ENCODE measurements at places on chromosomes 11 and 22.
A peak's percentile ranks its signal among the peaks of the same experiment; 100 is the strongest.

- DNase-seq: peak; percentile 59
Measured at GRCh38 chr11:79054636-79055035, 386.2 kb downstream of the TENM4 start.

- no peak for DNase-seq
Measured at GRCh38 chr11:45741032-45741431, 63.9 kb upstream of the SLC35C1 start.

DNA sequence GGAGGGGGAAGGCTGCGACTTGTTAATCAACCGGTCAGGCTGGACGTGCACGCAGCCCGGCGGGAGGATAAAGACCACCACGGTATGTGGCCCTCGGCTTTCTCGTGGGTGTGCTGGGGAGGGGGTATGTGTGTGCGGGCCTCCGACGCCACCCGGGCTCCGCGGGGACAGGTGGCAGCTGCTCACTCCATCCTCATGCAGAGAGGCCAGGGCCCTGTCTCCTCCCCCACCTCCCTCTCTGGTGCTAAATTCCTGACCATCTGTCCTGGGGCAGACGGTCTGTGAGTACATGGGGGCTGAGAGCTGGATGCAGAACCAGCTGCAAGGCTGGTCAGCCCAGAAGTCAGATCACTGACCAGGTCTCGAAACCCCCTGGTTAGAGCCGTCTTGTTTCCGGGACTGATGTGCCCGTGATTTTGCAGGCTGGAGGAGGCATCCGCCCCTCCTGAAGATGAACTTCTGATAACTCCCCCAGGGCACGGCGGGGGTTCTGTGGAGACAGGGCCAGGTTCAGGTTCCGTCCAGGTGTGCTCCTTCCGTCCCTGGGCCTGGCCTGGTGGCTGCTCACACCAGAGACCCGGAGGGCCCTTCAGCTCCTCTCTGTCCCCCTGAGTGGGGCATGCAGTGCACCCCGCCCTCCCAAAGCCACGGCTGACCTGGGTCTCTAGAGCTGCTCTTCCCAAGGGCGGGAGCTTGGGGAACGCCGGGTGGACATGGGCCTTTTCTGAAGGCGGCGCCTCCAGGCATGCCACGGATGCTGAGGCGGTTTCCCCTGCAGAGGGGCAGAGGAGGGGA, 1119.7 kb downstream of the BRD1 start:
- DNase-seq: no peak

DNA sequence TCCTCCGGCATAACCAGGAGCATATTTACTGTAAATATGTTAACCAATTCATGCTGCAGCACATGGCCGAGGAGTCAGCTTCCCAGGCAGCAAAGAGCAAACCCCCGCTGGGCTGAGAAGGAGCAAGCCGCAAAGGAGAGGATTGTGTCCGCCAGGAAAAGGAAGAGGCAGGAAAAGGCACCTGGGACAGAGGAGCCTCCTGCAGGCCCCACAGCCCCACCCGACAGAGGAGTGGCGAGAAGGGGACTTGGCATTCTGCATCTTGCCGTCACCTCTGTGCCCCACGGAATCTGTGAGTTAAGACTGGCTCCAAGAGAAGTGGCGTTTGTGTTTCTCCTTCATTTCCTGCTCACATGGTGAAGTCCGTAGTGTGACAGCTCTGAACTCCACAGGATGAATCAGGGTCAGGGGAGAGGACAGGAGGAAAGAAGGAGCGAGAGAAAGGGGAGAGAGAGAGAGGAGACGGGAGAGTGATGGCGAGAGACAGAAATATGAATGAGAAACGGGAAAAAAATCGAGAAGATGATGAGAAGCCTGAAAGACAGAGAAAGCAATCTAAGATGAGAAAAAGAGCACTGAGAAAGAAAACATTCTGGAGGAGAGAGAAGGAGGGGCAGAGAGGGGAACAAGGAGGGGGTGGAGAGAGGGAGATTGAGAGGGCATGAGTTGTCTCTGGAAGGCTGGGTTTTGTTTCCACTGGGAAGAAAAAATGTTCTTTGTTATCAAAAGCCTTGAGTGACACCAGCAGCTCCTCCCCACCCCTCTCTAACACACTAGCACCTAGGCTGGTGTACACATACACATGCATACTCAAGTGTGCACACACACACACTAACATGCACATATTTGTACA, 489.6 kb downstream of the MN1 start:
- no peak for DNase-seq

DNA sequence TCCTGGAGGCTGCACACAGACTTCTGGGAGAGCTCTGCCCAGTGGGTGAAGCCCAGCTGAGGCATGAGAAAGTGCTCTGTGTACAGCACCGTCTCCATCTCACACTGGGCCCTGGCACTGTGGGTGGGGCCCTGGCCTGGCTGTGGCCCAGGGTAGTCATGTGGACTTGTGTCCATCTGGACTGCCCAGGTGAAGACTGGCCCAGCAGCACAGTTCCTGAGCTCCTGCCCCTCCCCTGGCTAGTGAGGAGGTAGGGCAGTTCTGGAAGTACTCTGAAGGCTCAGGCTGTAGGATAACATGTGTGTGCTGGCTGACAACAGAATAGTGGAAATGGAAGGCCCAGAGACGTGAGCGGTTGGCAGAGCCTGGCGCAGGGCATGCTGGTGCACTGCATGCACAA, 35.4 kb downstream of the RSPH14 start:
- no peak for DNase-seq

DNA sequence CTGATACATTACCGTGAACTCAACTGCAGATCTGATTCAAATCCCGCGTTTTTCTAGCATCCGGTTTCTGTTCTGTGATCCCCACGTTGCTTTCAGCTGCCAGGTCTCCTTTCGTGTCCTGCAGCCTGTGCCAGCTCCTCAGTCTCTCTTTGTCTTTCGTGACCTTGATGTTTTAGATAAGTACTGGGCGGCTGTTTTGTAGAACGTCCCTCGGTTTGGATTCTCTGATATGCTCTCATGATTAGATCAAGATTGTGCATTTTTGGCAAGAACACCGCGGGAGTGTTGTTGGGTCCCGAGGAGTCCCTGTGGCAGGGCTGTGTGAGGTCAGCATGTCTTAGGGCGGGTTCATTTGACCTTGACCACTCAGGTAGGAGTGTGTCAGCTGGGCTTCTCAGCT, 38.6 kb downstream of the KCNQ1 start:
- no peak for DNase-seq

- DNase-seq: no peak
Measured at GRCh38 chr11:34157163-34157562, 51.7 kb downstream of the NAT10 start.

DNA sequence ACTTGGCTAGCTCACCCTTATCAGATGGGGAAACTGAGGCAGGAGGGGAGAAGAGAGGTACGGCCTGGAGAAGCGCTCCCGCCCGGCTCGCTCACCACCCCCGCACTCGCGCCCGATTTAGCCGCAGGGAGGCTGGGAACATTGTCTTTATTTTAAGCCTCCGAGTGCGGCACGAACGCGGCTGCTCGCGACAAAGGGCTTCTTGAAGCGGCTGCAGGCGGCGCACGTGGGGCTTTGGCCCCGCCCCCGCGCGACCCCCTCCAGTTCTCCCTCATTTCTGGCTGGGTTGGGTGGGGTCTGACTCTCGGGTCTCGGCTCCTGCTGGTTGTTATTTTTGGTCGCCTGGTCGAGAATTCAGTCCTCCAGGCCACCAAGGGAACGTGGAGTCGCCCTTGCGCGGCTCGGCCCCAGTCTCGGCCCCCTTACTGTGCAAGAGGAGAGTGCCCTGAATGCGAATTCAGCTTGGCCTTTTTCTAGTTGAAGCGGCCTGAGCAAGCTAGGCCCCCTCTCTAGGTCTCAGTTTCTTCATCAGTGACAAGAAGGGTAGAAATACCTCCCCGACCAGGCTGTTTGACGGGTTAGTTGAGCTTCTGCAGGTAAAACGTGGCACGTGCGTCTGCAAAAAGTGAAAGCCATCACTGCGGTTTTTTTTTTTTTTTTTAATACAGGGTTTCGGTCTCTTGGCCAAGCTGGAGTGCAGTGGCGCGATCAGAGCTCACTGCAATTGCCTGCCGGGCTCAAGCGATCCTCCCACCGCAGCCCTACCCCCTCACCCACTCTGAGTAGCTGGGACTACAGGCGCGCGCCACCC, 2.6 kb upstream of the CHRM1 start:
- DNase-seq: peak; percentile 27

- DNase-seq: no peak
Measured at GRCh38 chr11:88179141-88179540, 3.9 kb upstream of the RAB38 start.

DNA sequence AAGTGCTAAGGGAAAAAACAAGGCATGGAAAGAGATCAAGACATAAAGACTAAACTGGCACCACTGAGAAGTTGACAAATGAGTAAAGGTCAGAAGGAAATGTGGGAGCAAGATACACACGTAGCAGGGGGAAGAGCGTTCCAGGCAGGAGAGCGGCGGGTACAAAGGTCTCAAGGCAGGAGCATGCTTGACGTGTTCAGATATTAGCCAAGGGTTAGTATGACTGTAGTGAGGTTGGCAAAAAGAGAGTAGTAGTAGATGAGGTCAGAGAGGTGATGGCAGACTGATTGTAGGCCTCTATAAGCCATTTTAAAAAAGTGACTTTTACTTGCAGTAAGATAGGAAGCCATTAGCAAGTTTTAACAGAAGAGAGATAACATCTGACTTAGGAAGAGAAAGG, 9.9 kb downstream of the SYT9 start:
- DNase-seq: no peak

- no peak for DNase-seq
Measured at GRCh38 chr11:118872403-118872821, 11.3 kb upstream of the CXCR5 start.

DNA sequence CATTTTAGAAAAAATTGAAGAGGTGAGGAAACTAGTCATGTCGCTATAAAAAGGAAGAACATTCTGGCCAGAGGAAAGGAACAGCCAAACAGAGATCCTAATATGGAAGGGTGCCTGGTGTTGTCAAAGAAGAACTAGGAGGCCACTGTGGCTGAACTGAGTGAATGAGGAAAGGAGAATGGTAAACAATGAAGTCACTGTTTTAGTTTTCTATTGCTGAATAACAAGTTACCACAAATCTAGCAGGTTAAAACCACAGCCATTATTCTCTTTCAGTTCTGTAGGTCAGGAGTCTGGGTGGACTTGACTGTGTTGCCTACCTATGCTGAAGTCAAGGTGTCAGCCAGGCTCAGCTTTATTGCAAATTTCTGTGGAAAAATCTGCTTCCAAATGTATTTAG, 549.3 kb upstream of the CCDC90B start:
- DNase-seq: no peak

DNA sequence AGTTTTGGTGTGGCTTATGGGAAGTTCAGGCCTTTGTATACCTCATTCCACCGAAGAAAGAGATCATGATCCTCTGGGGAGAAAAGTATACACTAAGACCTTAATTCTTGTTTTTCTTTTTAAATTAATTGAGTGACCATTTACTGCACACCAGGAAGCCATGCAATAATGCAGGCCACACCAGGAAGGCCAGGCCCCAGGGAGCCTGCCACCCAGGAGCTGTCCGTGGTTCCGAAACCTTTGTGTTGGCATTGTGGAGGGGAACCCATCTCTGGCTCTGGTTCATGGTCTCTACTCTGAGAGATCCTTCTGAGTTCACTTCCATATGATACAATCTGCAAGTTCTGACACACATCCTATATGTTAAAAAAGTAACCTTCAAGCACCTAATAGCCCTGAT, 291.8 kb downstream of the MIAT start:
- peak; percentile 27 for DNase-seq

GRCh38 chr22:20642668-20643179, 131.2 kb upstream of the SERPIND1 start:
- DNase-seq: no peak

GRCh38 chr22:27476729-27477128, 324.8 kb downstream of the MN1 start:
- DNase-seq: peak; percentile 70

DNA sequence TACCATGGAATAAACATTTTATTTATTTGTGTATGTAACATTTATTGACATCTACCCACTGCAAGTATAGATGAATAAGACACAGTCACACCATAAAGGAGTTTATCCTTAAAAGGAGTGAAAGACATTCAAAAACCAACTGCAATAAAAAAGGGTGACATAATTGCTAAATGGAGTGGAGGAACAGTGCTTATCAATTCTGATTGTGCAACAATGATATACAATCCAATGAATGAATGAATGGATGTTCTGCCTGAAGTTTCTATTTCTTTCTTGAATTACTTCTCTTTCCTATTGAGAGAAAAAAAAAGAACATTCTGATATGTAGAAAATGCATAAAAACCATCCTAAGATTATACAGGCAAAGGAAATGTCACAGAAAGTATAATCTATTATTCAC, 10.0 kb downstream of the MMP7 start:
- DNase-seq: no peak

DNA sequence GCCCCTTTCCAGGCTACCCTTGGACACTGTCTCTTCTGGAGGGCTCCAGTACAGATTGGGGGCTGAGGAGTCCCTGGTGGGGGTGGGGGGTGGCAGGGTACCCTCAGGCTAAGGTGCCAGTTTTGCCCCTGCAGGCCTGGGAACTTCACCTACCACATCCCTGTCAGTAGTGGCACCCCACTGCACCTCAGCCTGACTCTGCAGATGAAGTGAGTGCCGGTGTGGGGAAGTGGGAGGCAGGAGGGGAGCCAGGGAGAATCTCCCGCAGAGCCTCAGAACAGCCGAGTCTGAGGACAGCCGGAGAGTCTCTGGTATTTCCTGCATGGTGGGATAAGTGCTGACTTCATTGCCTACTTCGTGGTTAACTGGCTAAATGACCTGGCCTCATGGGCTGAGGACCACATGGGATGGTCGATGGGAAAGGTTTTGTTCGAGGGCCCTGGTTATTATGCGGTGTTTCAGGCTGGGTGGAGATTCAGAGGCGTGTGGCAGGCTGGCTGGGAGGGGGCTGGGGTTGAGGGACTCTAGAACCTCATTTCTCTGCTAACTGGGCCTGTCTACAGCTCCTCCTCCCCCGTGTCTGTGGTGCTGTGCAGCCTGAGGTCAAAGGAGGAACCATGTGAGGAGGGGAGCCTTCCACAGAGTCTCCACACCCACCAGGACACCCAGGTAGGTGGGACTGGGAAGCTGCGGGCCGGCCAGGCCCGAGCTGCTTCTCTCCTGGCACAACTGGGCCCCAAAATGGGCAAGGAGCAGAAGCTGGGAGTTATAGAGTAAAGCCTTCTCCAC, 8.5 kb downstream of the TMEM258 start:
- DNase-seq: peak; percentile 33

DNA sequence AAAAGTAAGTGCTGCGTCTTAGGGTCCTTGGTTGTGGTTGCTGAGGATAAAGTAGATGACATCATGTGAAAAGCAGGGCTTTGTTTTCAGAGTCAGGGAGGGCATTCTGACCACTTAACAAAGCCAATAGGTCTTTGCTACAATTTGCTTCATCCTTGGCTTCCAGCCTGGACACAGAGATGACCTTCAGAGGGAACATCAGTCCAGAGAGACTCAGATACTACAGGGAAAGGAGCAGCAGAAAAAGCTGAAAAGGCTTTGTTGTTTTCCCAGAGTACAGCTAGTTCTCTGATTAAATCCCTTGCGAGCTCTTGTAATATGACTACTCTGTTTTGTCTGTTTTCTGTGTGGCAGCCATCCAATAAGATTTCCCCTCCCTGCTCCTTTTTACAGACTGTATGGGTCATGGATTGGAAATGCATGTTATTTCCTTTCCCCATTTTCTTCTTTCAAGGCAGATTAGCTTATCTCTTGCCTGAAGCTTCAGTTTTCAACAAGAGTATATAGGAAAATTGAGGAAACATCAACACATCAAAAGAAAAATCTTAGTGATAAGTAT, 31.9 kb downstream of the ATG13 start:
- peak; percentile 91 for DNase-seq
